ENCODE measurements at places on chromosomes 11 and 22.

DNA sequence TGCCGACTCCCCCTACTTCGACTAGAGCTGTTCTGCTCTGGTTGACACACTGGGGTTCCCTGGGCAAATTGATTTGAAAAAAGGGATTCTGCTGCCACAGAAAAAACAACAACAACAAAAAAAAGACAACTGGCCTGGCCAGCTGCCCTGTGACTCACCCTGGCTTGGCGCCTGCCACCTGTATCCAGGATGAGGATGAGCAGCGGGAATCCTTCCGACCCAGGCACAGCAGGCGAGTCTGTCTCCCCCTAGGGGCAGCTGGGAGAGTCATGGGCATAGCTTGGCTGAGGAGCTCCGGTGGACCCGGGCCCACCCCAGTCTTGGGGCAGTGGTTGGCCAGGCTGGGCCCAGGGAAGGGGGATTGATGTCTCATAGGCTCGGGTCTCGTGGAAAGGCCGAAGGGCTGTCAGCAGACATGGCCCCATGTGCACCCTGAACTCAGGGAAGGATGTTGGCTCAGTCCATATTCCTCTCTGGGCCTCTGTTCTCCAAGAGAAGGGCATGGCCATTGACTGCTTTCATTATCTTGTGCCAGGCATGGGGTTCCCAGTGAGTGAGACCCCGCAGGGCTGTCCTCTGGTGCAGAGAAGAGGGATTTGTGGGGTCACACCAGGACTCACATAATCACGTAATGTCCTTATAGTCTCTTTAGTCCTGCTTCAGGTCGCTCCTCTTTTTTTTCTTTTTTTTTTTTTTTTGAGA lies 10.4 kb upstream of the SUN2 start:
- no peak for DNase-seq

DNA sequence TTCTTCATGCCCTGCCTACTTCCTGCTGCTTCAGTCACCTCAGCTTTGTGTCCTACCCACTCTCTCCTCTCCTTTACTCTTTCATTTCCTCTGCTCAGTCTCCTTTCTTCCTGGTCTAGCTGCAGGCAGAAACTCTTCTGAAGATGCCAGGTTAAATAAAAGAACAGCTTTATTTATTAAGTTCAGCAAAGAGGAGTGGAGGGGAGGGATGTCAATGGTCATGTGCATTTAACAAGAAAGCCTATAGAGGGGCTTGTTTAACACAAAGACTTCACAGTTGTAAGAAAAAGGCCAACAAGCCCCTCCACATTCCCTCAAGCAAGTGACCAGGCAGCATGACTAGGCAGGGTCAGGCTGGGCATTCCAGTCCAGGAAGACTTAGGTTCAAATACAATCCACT lies 609.2 kb downstream of the INSC start:
- DNase-seq, result no peak

DNA sequence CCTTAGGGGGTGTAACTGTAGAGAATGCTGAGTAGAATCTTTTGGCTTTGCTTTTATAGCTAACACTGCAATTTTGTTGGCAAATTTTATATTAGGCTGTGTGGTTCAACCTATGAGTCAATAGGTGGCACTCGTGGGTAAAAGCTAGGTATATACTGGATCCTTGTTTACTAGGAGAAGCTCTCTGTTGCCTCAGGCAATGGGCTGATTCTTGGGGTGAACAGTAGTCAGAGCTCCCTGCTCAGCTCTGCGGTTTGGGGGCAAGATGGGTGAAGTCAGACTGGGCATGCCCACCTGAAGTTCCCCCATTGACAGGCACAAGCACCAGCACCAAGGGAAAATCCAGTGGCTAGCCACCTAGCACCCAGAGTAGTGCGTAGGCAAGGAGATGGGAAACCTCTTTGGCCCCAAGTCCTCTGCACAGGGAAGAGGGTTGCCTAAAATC lies 238.7 kb downstream of the FAM181B start:
- no peak for DNase-seq

GRCh38 chr11:75147875-75148263 lies 3.0 kb upstream of the SLCO2B1 start:
- DNase-seq, result no peak

GRCh38 chr11:2582351-2582945 lies 117.3 kb downstream of the KCNQ1OT1 start:
- DNase-seq, result no peak

Measured in Panc1 (cell line).